Mesenteric fat pad (tissue), 1 donor: ENCODE measurements at places on chromosomes 4 and X. TPM values are rescaled to one million over a fixed set of nuclear protein-coding genes. Genes with fewer than 3 reads are reported as not detected.

The AR gene
- total RNA-seq: 19.3 TPM

DNA sequence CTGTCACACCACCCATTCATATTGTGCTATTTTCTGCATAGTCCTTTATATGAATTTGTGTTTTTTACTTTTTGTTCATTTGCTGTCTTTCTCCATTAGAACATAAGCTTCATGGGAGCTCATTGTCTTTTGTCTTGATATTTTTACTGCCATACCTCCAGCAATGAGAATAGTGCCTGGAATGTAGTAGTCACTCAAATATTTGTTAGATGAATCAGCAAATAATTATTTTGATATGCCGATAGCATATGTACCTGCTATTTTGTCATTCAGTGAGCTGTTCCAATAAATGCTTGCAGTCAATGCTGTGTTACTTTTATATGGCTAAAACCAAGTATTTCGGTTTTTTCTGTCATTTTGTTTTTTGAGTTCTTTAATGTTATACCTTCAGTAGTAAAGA is 43.5 kb upstream of the SLC25A31 start:
- DNase-seq: no peak

GRCh38 chr4:122104184-122104583 is 47.9 kb upstream of the BLTP1 start:
- DNase-seq: no peak

- no peak for DNase-seq
Measured at GRCh38 chrX:17081968-17082367, 135.5 kb downstream of the REPS2 start.

GRCh38 chr4:128608006-128608405 is 201.5 kb upstream of the JADE1 start:
- no peak for DNase-seq

The BRCC3 gene
- 20.5 TPM for total RNA-seq

DNA sequence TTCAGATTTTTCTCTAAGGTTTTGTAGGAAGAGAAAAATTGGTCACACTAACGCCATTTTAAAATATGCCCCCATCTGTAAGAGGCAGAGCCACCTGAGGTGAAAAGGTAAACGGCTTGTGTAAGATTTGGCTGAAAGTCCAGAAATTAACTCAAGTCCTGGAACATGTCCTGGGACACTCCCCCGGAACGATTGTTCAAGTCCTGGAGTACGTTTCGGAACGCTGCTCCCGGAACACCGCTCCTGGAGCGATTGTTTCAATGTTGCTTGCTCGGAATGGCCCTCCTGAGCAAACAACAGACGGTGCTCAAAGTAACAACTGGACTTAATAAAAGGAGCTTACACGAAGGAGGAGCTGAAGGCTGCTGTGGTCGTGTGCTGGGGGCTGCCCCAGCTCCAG is 796.5 kb upstream of the SLIT2 start:
- DNase-seq: no peak
